ENCODE measurements at places on chromosomes 2 and 18.

DNA sequence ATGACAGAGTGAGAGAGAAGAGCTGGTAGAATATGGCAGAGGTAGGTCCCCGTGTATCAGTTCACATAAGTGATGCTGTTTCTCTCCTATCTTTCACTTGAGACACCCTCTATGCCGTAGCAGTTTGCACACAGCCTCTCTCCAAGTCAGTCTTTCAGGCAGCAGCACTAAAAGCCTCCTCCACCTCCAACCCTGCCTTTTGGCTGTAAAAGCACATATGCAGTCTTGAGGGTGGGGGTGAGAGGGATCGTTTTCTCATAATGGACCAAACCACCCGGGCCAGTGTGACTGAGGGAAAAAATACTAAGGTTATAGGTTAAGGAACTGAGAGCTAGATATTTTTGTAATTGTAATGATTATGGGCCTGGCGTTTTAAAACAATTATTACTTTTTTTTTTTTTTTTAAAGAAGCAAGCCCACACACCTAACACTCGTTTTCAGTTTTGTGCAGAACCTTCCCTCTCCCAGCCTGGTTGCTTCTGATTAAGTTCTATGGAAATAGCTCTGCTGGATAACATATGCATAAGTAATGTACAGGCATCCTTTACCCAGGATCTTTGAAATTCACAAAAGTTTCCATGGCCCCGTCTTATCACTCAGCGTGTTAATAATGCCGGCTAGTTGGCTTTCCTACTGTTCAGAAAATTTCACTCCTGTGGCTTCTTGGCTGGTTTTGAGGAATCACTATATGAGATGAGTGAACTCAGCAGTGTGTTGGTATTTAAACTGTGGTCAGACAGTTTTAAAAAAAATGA, 112.2 kb upstream of the MEIS1 start:
- DNase-seq = no peak

GRCh38 chr2:9149726-9150567, 56.7 kb upstream of the ASAP2 start:
- no peak for DNase-seq

- DNase-seq = peak; percentile 69
These were observed 28.7 kb upstream of the RPRD1A start for GRCh38 chr18:36095936-36096519.

DNA sequence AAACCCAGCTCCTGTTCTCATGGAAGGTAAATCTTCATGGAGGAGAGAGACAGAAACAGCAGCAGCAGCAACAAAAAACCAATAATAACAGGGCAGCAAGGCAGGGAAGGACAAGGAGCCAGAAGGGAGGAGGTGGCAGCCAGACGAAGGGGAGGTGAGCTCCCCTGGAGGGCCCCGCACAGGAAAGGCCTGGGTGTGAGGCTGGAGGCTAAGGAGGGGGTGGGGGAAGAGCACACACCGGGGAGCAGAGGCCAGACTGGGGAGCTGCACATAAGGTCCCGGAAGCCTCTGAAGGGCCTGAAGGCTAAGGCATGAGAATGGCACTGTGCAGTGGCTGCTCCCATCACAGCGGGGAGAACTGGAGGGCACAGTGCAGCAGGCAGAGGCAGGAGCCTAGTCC, 94.8 kb upstream of the SMAD7 start:
- peak; percentile 53 for DNase-seq

DNA sequence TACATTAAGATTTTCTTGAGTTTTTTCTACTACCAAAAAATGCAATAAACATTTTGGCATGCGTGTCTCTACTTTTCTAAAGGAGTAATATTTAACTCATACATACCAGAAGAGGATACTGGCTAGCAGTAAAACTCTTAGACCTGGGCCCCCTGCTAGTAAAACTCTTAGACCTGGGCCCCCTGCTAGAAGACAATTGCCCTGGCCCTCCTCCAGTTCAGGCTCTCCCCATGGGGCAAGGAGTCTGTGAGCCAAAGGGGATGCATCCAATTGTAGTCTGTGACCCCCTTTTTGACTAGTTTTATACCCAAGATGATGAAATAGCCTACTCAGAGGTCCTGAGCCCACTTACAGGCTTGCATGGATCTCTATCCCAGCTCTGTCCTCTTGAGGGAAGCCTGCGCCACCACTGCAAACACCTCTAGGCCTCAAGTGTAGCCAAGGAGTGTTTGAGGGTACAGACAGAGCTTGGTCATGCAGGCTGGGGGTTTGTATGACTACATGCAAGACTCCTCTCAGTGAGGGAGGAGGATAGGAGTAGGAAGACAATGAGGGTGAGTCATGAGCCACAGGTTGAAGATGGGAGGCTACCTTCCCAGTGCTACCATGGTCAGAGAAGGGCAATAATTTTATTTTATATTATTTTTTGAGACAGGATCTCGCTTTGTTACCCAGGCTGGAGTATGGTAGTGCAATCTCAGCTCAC, 45.2 kb upstream of the PGAP1 start:
- DNase-seq = peak; percentile 49

GRCh38 chr2:64262071-64262470, 117.9 kb upstream of the PELI1 start:
- DNase-seq = no peak

- no peak for DNase-seq
These were observed 184.1 kb downstream of the CALCRL start for GRCh38 chr2:187263675-187264560.

DNA sequence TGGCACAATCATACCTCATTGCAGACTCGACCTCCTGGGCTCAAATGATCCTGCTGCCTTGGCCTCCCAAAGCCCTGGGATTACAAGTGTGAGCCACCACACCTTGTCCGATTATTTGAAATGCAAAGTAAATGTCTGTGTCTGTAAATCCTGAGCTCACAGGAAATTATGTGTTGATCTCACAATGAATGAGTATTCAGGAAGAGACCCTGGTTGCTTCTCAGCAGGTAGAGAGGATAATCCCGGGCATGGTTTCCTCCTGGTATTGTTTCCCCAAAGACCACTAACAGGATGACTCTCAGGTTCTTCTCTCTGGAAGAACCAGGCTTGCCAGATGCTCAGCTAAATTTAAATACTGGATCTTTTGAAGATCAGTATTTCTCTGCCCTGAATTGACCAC, 147.6 kb downstream of the LDLRAD4 start:
- no peak for DNase-seq

- DNase-seq = peak; percentile 27
These were observed 52.6 kb upstream of the PEX13 start for GRCh38 chr2:60964651-60965498.

- DNase-seq = no peak
These were observed 311.8 kb upstream of the STON1 start for GRCh38 chr2:48218169-48218568.

DNA sequence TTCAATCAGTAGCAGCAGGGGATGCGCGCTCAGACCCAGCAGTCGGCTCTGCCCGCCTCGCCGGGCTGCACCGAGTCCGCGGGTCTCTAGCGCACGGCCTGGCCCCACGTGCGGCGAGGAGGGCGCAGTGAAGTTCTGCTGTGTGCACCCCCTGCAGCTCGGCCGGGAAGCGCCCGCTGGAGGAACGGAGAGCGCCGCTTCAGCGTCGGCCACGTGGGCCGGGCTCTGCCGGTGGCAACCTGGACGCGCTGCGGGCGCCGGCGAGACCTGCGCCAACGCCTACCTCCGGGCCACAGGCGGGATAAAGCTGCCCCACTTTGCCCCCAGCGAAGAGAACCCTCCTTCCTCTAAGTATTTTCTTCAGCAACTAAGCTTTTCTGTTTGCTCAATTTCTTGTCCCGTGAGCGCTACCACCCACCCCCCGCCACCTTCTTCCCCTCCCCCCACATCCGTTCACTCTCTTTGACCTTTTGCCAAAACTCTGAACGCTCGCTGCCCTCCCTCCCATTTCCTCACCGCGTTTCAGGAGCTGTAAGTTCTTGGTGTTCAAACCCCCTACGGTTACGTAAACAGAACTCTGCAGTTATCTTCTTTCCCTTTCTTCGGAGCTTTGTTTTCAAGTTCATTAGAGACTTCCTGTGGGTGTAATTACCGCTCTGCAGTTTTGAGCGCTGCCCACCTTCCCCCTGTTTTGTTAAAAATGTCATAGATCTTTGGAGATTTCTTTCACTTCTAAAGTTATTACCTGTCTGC, 42.6 kb upstream of the EDAR start:
- peak; percentile 95 for DNase-seq

- peak; percentile 72 for DNase-seq
These were observed 38.4 kb downstream of the PAX8 start for GRCh38 chr2:113240150-113240914.

Measured in NB4 (cell line).